ENCODE measurements at places on chromosomes 13 and 19.

- DNase-seq: no peak
These were observed 14.3 kb downstream of the MIR17HG start for GRCh38 chr13:91361755-91362271.

DNA sequence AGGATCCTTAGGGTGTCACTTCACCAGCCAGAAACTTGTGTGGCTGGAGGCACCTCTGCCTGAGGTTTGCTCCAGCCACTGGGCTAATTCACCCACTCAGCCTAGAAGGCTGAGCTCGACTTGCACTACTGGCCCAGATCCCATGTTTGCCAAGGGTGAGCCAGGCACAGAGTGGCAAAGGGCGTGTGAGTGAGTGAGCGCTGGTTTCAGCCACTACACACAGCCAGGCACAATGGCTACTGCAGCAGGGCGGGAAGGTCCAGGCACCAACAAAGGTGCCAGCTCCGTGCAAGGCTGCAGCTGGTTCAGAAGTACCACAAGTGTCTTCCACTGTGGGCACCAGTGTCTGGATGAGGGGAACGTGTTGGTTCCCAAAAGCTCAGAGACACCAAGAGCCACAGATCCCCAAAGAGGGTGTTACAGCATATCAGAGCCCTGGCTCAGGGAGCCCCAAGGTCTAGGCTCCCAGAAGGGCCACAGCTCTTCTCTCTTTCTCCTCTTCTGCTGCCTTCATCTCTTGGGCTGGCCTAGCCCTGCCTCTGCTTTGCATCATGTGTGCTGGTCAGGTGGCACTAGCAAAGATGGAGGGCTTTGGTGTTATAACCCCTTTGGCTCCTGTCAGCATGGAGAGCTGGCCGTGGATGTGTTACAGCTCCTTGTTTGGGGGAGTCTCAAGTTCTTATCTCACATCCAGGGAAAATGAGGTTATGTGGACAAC is 736.3 kb upstream of the KLHL1 start:
- DNase-seq: no peak

DNA sequence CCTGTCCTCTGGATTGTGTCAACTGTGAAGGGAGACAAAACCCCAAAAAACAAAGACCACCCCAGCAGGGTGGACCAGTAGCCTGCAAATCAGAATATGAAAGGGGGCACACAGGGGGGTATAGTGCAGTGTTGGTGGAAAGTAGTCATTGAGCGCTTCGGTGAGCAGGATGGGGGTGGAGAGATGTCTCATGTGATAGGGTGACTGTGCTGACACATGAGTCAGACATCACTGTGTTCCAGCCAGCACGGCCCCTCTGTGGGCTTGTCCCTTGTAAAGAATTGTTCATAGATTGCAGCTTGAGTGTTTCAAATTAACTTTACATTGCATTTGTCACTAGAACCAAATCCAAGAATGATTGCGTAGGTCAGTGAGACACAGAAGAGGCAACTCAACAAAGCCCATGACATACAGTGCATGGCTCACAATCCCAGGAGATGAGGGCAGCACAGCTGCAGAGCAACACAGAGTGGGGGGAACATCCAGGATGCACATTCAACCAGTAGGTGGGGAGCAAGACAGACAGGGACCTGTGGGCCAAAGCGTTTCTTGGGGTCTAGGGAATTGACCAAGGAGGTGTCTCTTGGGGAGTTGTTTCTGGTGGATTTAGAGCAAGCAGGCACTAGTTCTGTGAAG is 7.5 kb downstream of the ZNF440 start:
- DNase-seq: no peak

GRCh38 chr19:13043285-13043684 is 48.0 kb downstream of the NFIX start:
- DNase-seq: no peak

GRCh38 chr13:99065235-99066015 is 87.6 kb upstream of the DOCK9 start:
- DNase-seq: no peak

DNA sequence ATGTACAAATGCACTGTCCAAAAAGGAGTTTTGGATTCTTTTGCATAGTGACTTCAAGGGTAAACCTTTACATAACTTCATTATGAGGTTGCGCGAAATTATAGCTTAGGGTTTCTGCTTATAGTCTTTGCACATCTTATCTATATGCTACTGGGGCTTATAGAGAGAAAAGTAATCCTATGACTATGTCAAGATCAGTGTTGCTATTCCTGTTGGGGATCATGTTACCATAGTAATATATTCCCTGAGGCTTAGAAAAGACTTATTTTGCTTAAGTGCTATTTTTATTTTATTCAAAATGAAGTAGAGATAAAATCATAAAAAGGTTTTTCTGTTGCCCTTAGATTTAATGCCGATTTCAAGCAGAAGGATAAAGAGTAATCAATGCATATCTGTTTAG is 14.7 kb upstream of the POSTN start:
- DNase-seq: no peak

GRCh38 chr19:29880498-29881081 is 61.4 kb upstream of the URI1 start:
- no peak for DNase-seq

GRCh38 chr19:19057317-19057716 is 6.5 kb upstream of the SLC25A42 start:
- no peak for DNase-seq

- DNase-seq: no peak
These were observed 8.7 kb downstream of the TMEM147 start for GRCh38 chr19:35554076-35554475.

DNA sequence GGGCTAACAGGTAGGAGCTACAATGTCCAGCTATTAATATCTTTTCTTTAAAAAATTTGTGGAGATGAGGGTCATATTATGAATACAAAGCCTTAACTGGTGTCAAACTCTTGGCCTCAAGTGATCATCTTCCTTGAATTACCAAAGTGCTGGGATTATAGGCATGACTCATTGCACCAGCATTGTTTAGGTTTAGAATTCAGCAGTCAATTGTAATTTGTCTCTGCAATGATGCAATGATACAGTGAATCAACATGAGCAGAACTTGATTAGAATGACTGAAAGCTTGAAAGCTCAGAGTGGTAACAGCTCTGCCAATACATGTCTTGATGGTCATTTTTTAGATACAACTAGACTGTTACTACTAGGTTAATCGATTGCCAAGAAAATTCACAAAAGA is 752.8 kb upstream of the MIR17HG start:
- DNase-seq: no peak

GRCh38 chr19:18408053-18408476 is 10.6 kb upstream of the LRRC25 start:
- DNase-seq: peak; percentile 58

GRCh38 chr13:77185721-77186120 is 141.2 kb downstream of the MYCBP2 start:
- DNase-seq: no peak

GRCh38 chr13:23656637-23657371 is 86.6 kb downstream of the TNFRSF19 start:
- DNase-seq: no peak

DNA sequence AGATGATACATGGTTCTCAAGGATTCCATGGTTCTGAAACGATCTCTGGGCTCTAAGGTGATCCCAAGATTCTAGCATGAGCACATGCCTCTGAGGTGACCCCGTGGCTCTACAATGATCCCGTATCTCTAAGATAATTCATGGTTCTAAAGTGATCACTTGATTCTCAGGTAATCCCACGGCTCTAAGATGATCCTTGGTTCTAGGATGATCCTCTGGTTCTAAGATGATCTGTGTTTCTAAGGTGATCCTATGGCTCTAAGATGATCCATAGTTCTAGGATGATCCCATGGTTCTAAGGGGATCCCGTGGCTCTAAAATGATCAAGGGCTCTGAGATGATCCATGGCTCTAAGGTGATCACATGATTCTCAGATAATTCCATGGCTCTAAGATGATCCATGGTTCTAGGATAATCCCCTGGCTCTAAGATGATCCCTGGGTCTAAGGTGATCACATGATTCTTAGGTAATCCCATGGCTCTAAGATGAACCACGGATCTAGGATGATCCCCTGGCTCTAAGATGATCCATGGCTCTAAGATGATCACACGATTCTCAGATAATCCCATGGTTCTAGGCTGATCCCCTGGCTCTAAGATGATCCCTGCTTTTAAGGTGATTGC is 21.3 kb downstream of the NUMBL start:
- DNase-seq: no peak

DNA sequence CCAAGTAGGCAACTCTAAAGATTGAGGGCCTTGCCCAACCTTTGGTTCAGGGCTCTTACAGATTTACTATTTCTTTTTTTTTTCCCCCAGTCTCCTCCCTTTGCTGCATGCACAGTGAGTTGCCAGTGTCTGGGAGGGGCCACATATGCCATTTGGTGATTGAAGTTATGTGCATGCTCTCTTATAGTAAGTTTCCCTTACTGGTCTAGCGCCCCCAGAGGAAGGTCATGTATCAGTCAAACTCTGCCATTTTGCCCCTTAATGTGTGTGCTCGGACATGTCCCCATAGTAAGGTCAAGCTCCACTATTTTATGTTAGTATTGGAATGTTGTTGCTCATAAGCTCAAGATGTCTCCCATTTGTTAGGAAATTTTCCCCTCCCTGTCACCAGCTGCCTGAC is 1138.0 kb upstream of the SLC10A2 start:
- DNase-seq: no peak

DNA sequence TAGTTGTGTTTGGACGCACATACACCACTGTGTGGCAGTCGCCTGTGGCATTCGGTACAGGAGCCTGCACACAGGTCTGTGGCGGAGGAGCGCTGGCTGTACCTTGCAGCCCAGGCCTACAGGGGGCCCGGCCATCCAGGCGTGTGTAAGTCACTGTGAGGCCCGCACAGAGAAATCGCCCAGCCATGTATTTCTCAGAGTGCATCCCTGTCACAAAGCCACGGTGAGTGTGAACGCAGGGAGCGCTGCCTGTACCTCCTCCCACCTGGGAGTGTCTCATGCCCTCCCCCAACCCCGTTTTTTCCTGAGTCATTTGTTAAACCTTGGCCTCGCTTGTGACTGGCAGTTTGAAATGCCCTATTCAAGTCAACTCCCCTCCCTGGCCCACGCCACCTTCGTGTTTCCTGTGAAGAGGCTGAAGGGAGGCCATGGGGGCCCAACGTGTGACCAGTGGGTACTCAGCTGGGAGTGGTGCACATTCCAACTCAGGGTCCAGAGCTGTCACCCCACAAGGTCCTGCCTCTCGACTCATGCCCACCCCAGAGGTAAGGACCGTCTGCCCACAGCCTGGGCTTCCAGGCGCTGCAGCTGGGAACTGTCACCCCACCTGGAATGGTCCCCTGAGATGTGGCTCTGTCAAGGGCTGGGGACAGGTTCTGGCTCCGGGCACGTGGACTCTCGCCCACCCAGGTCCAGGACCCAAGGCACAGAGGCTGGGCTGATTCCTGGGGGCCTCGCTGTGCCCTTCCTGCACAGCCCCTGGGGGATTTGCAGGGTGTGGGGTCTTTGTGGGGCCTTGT is 11.6 kb upstream of the RASA3 start:
- peak; percentile 63 for DNase-seq

DNA sequence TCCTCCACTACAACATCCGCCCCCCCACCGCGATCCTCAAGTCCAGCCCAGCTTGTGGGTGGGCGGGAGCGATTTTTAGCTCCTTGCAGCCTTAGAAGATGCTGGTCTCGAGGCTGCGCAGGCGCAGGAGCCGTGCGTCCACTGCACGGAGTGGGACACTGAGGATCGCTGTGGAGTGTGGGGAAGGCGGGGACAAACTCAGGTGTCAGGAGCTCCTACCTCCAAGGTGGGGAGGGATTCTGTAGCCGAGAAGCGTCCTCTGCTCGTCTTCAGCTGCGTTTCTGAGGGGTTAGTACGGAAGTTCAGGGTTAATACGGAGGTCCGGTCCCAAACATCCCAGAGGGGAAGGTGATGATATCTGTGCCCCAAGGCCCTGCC is at the start of gene RTBDN:
Gene RTBDN, minus strand, starts transcription at position 14 of the 378 bp plus-strand sequence. CDS start 4,600 bp downstream, outside the sequence.
- DNase-seq: no peak

GRCh38 chr19:36688058-36688457 is 646 bp downstream of the ZNF567 start:
- DNase-seq: no peak

- DNase-seq: no peak
These were observed 18.9 kb downstream of the VASP start for GRCh38 chr19:45526143-45526542.

DNA sequence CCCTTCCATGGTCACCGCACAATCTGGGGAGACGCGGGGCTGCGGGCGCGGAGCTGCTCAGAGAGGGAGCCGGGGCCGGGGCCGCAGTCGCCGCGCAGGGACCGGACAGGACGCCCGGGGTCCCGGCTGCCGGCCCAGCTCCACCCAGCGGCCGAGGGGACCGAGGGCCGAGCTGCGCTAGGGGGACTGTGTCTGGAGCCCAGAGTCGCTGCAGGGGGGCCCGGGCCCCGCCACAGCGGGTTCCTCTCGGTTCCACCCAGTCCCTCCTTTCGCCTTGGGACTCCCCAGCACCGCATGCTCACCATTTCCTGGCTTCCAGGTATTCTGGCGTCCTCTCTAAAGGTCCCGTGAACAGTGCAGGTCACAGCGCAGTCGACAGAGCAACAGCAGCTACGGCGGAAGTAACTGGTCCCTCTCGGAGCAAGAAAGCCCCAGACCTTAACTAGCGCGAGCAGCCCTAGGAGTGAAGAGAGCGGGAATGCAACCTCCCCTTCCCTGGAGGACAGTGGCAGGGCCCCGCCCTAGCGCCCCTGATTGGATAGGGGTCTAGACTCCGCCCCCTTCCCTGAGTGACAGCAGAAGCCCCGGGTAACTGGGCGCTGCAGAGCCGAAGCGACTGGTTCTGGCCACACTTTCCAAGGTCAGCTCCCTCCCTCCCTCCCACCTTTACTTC is at the start of gene ZNF878:
Gene ZNF878, minus strand, starts transcription at position 465 of the 673 bp plus-strand sequence. Its CDS starts 160 bp downstream, at position 305.
- DNase-seq: peak; percentile 84

- DNase-seq: no peak
These were observed 102.6 kb upstream of the RNF113B start for GRCh38 chr13:98279473-98280175.

- DNase-seq: no peak
These were observed 43.6 kb upstream of the LSM14A start for GRCh38 chr19:34128558-34129250.

- no peak for DNase-seq
These were observed 677.4 kb downstream of the SLITRK1 start for GRCh38 chr13:83204886-83205285.

GRCh38 chr19:48480558-48481500 is 11.7 kb downstream of the CYTH2 start:
- peak; percentile 65 for DNase-seq

DNA sequence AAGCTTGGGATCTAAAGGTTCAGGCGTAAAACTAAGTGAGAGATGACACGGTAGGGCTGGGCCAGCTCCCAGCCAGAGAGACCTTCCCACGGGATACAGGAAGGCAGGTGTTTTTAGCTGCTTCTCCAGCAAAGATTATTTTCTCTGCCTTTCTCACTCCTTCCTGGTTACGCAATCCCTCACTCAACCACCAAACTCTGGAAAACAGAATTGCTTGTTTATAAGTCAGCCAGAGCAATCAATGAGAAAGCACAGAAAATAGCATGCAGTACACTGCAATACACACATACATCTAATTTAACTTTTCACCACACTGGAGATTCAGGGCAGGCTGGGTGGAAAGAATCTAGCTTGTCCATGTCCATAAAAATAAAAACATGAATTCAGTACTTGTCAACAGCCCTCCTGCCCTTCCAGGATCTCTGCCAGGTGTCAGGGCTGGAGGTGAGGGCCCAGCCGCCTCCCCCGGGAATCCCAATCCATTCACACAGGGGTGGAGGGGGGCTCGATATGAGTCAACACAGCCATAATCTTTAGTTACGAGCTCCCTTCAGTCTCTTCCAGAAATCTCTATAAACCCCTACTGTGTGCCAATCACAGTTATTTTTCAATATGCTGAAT is 12.2 kb downstream of the RHPN2 start:
- DNase-seq: no peak

Data from activated CD4-positive, alpha-beta T cell treated with anti-CD3 and anti-CD28 coated beads, Interleukin-2, amount 50 U/mL, for 48 hours (primary cell).